ENCODE measurements at places on chromosomes 11 and 22. TPM values are rescaled to one million over a fixed set of nuclear protein-coding genes. Genes with fewer than 3 reads are reported as not detected.

- DNase-seq, result no peak
These were observed 159.1 kb upstream of the CARD18 start for GRCh38 chr11:105298630-105299029.

DNA sequence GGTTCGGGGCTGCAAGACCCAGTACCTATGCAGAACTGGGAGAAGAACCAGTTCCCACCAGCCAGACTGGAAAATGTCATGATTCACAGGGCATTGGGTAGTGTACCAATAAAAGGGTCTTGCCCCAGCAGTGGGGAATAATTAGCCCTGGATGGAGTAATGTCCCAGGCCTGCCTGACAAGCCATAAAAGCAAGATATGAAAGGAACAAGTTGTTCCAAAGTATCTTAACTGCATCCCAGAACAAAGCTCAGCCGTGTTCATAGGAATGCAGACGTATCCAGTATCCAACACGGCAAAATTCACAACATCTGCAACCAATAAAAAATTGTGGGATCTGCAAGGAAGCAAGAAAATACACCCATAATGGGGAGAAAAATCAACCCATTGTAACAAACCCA is 47.9 kb downstream of the ASCL2 start:
- DNase-seq, result no peak

The MYOD1 gene
- total RNA-seq, result not detected

GRCh38 chr11:110728883-110729282 is 16.6 kb upstream of the ARHGAP20 start:
- DNase-seq, result no peak

DNA sequence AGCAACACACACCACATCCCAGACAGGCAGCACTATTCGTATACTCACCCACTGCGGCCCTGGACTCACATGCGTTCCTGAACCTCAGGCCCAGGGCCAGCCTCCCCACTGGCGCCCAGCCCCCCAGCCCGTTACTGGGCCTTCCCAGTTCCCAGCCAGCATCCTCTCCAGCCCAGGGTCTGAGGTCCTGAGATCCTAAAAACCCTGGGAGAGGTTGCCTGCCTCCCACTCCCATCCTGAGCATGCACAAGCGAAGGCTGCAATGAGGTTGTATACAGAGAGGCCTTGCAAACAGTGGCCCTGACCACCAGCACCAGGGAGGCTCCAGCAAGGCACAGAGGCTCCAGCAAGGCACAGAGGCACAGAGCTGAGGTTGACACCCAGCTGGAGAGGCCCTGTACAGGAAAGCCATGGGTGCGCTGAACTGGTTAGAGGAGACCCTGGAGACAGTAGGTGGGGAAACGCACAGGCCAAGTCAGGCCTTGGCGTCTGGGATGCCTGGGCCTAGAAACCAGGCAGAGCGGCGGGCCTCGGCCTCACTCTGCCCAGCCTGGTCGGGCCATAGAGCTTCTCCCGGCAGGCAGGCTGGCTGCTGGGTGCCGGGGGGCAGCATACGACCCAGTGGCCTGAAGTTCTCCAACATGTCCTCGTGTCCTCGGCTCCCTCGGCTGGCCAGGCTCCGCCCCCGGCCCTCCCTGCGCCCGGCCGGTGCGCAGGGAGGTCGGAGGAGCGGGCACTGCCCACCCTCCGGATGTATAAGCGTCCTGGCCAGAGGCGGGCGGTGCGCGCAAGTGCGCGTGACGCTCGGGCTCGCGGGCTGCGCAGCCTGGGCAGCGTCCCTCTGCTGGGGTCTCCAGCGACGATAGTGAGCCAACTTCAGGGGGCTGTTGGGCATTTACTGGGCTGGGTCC is 2.3 kb upstream of the TBX1 start:
- DNase-seq, result no peak

DNA sequence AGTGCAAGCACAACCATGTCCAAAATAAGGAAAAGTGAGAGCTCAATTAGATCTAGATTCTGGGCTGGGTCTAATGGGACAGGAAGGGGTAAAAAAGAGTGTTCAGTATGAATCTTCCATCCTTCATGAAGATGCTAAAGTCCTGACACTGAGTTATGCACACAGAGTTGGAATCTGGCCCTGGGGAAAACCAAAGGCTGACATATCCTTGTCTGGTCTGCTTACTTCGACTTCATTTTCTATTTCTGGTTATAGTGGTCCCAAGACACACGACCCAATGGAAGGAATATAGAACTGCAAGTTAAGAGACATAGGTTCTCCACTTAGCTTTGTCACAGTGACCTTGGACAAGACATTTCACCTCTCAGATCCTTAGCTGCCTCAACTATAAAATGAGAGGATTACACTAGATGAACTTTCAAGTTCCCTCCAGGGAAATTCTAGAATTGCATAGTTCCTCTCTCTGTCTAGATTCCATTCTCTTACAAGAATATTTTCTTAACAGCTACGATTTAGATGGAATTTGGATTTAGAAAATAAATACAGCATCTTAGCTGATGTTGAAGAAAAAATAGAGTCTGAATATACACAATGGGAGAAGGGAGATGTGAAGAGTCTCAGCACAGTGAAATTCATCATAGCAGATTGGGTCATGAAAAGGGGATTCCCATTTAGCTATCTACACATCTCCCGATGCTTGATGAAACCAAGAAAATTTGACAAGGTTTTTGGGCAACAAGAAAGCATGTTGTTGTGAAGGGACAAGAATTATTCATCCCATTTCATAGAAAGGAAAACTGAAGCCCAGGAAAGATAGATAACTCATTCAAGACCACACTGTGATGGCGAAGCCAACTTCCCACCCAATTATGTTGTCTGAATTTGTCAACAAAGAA is 3.3 kb downstream of the BLID start:
- no peak for DNase-seq

The APOBEC3A gene
- not detected for total RNA-seq

- DNase-seq, result no peak
These were observed 233.0 kb upstream of the POU2AF2 start for GRCh38 chr11:111012491-111012890.

The SHISAL1 gene
- not detected for total RNA-seq

The EIF1AD gene
- 126 TPM for total RNA-seq

- DNase-seq, result no peak
These were observed 98.2 kb upstream of the NAV2 start for GRCh38 chr11:19614370-19614940.

DNA sequence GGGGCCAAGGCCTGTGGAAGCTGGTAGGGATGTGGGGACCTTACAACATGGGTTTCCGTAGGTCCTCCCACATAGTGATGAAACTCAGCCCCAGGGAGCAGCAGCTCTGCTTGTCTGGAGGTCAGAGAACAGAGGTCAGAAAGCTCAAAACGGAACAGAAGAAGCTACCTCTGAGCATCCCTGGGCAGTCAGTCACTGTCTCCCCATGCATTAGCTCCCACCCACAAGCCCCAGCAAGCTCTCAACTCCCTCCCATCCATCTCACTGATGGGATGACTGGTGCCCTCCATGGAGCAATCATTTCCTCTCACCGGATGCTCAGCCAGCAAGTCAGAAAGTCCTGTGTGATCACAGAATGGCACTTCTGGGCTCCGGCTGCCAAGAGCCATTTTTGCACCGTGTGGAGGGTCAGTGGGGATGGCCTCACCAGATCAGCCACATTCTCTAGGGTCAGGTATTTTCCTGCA is 1.9 kb downstream of the TPP1 start:
- no peak for DNase-seq

The RPL27A gene
- 1,676 TPM for total RNA-seq

The APLNR gene
- total RNA-seq, result not detected

The CALCA gene
- not detected for total RNA-seq

DNA sequence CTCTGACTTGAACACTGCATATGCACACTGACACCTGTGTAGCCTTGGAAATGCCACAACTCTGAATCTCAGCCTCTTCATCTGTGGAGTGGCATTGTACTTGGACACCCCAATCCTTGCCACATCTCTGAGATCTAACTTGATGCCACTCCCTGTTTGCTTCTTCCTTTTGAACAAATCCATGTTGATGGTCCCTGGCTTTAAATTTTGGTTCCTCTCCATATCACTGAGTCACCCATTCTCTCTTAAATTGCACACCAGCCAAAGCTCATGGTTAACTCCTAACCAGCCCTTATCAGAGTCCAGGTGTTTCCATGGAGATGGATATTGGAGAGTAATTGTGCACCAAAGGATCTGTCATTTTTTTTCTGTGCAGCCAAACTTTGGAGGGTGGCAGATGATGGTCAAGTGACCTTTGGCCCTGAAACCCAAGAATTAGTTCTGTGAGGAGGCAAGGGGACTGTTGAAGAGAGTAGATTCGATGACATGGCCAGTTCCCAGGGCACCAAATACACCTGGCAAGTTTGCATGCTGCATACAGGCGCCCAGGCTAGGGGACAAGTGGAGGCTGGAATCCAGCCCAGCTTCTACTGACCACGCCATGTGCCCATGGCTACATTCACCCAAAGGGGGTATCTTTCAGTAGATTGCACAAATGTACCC is 25.1 kb upstream of the PAMR1 start:
- DNase-seq, result no peak

- DNase-seq, result no peak
These were observed 4.6 kb downstream of the FGF19 start for GRCh38 chr11:69699213-69699612.

DNA sequence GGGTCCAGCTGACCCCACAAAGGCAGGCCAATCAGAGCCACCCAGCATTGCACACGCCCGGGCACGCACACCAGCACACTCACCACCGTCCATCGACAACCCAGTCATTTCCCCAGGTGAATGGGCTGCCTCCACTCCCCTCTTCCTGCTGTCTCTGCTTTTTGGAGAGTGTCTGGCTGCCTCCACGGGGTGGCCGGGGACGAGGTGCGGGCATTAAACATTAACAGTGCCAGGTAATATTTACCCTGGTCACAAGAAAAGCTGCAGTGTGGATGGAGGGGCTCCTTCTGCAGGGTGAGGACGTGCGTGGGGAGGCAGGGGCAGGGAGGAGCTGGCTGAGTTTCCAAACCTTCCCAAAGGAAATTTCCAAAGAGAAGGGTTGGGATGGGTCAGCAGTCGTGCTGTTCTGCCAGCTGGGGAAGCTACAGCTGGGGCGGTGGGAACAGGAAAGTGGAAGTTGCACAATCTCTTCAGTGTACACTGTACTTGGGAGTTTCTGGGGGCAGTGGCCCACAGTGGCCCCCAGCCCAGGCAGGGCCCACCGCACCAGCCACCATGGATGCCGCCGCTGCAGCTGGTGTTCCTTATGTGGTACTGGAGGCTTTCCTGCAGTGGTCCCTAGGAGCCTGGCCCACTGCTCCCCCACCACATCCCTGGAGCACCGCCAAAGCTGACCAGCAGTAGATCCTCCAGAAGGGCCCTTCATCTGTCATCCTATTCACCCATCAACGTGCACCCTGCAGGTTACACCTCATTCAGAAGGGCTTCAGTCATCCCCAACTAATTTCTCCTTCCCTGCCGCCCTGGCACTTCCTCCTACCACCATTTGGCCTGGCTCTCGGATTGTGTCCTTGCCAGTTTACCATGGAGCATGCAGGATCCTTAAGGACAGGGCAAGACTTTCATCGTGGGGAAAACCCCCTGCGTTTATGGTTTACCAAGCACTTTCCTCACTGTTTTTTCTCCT is at the start of gene FXYD2:
TSS of gene FXYD2 (minus strand) at position 174 of the 967 bp plus-strand sequence. CDS start at position 108, 66 bp downstream.
- DNase-seq, result peak; percentile 47

DNA sequence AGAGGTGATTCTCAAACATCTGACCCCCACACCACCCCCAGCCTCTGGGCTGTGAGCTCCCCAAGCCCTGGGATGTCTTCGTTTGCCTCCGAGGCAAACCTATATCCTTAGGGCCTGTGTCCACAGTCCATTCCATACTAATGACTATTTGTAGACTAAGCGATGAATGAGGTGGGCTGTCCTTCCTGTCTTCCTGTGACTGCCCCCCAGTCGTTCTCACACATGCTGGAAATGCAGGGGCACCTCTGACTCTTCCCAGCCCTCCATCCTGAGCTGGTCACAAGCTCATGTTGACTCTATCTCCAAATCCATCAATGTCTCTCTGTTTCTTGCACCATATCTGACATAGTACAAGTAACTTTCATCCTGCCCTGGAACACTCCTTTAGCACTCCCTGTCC is 4.8 kb downstream of the ATG16L2 start:
- no peak for DNase-seq

The NPTXR gene
- total RNA-seq, result 3.1 TPM

The TMEM25 gene
- total RNA-seq, result 14.0 TPM

DNA sequence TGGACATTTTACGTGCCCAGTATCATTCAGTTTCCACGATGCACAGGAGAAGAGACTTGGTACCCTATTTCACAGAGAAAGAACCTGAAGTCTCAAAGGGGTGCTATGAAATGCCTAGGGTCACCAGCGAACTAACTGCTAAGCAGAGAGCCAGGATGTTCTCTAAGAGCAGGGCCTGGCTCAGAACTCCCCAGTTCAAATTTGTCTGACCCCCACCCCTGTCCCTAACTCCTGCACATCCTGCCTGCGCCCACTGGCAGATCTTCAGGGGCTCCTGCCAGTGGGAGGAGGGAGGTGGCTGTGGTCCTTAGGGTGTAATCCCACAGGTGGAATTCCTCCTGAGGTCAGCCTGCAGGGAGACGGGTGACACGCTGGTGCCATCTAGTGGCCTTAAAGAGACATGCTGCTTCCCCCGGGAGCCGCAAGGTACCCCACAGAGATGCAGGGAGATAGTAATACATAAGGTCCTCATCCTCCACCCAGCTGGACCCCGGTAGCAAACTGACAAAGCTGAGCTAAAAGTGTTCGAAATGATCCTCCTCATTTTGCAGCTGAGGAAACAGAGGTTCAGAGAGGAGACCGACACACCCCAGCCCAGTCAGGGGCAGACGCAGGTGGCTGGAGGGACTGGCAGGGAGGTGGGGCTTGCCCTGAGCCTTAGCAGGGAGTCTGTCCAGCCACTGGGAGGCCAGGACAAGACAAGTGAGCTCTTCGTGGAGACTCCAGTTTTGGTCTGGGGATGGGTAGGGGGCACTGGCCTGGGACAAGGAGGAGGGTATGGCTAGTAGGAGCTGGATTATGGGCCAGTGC is 34.1 kb downstream of the MB start:
- DNase-seq, result peak; percentile 75

The NXPE2 gene
- total RNA-seq, result not detected

GRCh38 chr11:124834526-124835180 is 30.6 kb upstream of the ROBO3 start:
- DNase-seq, result no peak

- no peak for DNase-seq
These were observed 10.9 kb downstream of the ELFN2 start for GRCh38 chr22:37416389-37416788.

The CLCF1 gene
- total RNA-seq, result 7.1 TPM

The WNT11 gene
- total RNA-seq, result 12.3 TPM

The ART5 gene
- total RNA-seq, result not detected

The SAAL1 gene
- total RNA-seq, result 28.2 TPM

DNA sequence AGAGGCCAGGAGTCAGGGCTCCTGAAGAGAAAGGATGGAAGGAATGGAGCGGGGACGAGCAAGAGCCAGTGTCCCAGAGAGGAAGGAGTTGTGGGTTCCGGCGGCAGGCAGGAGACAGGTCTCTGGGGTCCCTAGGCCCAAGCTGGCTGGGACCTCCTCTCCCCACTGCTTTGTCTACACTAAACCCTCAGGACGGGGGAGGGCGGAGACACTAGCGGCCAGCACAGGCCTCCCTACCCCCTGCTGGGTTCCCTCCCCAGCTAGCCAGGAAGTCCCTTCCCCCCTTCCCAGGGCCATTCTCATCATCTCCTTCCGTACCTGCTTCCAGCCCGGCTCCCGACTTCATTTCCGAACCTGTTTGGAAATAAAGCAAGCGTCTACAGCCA is 79.5 kb downstream of the ST3GAL4 start:
- no peak for DNase-seq
